ENCODE measurements at places on chromosomes 12 and 14.

DNA sequence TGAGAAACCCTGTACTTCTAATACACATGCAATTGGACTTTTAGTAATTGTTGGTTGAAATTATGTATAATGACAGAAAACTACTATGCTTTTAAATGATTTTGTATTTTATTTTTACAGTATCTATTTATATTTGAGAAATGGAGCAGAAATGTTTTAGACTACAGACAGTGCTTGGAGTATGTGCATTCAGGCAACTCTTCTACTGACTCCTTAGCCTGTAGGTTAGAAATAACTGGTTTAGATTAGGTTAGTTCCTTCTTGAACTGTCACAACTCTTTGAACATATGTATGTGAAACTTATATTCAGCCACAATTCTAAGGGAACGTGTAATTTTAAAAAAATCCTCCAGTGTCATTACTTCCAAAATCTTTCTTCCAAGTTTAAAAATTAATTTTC lies 1.7 kb downstream of the FGFR1OP2 start:
- no peak for DNase-seq

GRCh38 chr12:112330706-112331105 lies 51.5 kb downstream of the HECTD4 start:
- DNase-seq, result no peak

GRCh38 chr12:48447755-48448154 lies 24.6 kb upstream of the ANP32D start:
- no peak for DNase-seq

DNA sequence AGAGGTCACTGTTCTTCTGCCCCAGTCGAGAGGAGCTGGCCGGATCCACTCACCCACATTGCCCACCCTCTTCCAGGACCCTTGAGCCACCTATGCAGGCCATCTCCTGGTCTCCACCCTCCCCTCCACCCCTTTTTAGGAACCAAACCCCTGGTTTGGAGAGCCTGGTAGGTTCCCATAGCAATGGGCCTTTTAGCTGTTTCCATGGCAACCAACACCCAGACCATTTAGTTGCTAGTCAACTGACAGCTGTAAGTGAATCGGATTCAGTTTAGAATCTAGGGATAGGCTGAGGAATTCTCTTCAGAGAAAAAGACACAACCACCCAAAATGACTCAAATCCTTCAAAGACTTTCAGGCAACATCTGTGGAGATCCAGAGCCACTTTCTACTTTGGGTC lies 16.5 kb downstream of the NPC2 start:
- DNase-seq, result no peak

- DNase-seq, result no peak
Observed at GRCh38 chr14:21264025-21264801, 5.0 kb downstream of the HNRNPC start.

DNA sequence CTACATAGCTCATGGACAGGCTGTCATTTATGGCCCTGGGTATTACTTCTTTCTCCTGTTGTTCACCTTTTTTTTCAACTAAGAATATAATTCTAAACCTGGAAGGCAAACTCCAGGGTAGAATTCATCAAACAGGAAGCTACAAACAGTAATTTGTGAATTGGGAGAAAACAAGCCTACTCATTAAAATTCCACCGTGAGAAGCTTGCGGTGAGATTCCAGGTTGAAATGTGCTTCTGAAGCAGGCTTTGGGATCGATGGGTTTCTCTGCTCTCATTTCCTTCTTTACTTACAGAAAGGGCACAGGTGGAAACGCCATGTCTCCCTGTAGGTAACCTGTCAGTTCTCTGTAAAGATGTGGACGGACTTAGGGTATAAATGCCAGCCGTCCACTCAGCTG lies 257.5 kb downstream of the TMEM132C start:
- no peak for DNase-seq

DNA sequence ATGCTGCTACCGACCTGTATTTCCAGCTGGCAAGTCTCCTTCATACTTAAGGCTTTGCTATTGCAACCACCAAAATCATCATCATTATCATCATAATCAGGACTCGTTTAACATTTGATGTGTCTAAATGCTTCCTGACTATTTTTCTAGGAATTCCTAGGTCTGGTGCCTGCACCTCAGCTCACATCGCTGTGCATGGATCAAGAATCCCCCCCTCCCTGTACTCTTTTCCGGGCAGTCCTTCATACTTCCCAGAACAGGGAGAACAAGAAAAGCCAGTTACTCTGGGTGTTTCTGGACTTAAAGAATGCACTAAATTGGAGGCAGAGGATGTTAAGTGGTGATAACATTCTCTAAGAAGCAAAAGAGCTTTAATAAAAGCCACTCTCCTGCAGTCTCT lies 9.4 kb downstream of the ERP27 start:
- DNase-seq, result no peak

- DNase-seq, result no peak
Observed at GRCh38 chr12:23952071-23952470, 2.6 kb upstream of the SOX5 start.

DNA sequence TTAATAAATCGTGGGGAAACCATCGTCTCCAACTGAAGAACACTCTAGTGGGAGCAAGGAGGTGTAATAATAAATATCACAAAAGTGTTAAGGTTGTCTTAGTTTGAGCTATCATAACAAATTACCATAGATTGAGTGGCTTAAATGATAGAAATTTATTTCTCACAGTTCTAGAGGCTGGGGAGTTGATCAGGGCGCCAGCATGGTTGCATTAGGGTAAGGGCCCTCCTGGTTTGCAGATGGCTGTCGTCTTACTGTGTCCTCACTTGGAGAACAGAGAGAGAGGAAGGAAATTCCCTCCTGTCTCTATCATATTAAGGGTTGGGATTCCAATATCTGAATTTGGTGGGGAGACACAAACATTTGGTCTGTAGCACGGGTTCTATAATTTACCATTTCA lies 33.0 kb downstream of the MRPS35 start:
- no peak for DNase-seq

DNA sequence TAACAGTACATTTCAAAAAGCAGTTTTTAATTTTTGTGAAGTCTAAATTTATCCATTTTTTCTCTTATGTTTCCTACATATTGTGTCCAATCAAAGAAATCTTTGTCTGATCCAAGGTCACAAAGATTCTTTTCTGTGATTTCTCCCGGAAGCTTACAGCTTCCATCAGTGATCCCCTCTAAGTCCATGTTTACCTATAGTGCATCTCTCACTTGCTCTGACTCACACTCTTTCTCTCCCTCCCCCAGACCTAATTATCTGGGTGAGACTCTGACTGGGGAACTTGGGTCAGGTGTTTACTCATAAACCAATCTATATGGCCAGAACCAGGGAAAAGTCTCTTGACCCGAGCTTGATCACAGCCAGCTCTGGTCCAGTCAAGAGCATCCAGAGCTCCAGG lies 224.4 kb downstream of the SPTSSA start:
- DNase-seq, result no peak

DNA sequence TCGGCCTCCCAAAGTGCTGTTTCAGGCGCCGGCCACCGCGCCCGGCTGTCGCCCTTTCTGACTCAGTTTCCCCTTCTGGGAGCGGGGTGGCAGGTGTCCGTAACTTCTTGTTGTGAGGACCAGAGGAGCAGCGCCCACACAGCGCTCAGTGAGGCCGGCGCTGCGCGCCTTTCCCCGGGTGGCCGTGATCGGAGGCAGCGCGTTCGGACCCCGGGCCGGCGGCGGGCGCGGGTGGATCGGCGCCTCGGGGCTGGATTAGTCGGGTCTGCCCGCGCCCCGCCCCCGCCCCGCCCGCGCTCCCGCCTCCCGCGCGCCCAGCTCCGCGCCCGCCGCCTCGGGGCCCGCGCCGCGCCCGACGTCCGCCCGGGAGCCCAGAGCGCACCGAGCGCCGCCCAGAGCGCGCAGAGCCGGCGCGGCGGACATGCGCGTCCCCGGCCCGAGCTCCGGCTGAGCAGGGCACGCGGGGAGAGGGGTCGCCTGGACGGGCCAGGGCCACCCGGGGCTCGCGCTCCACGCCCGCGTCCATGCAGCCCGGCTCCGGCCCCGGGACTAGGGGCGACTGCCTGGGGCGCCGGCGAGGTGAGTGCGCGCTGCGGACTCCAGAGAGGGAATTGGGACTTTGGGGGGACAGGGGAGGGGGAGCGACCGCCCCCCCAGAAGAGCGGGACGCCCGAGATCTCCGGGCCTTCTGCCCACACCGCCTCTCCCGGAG lies 50.6 kb downstream of the LRCOL1 start:
- no peak for DNase-seq

GRCh38 chr12:100646896-100647295 lies 73.4 kb downstream of the GAS2L3 start:
- DNase-seq, result no peak

- DNase-seq, result no peak
Observed at GRCh38 chr14:68475802-68476201, 317.1 kb downstream of the ZFP36L1 start.

DNA sequence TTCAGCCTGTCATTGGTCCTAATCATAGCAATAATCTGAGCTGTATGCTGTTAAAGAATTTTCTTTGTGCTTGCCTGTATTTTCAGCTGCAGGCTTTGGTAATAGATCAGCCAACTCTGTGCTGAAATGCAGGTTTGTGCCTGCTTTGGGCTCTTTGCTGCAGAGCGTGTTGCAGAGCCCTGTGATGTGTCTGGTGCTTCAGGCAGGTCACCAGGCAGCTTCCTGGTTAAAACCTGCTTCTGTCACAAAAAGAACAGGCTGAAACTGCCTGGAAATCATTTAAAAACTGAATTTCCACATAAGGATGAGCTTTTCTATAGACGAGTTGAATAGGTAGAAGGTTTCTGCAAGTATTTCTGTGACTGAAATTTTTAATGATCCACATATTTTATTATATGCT lies 3.1 kb downstream of the DIP2B start:
- no peak for DNase-seq

GRCh38 chr14:78974691-78975090 lies 804.5 kb downstream of the NRXN3 start:
- no peak for DNase-seq

GRCh38 chr14:21108791-21109190 lies 7.9 kb downstream of the TMEM253 start:
- DNase-seq, result no peak

GRCh38 chr14:70514168-70515069 lies 20.4 kb downstream of the ADAM20 start:
- DNase-seq, result no peak
